ENCODE measurements at places on chromosomes 2 and 18.

GRCh38 chr2:11775384-11775783, 29.0 kb downstream of the LPIN1 start:
- peak; percentile 39 for DNase-seq

DNA sequence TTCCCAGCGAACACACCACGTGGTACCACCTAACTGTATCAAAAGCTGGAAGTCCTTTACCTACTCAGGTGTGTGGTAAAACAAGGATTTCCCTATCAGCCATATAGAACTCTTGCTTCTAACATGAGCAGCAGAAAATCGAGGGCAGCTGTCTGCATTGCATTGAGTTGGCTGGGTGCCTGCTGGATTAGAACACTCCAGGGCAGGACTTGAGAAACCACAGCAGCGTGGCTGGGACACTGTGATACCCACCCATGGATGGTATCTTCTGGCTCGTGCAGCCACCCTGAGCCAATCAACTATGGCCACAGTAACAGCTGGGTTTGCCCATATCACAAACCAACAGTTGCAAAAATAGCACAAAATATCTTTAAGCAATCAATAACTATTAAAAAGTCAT, 188.3 kb downstream of the FBXO15 start:
- no peak for DNase-seq

DNA sequence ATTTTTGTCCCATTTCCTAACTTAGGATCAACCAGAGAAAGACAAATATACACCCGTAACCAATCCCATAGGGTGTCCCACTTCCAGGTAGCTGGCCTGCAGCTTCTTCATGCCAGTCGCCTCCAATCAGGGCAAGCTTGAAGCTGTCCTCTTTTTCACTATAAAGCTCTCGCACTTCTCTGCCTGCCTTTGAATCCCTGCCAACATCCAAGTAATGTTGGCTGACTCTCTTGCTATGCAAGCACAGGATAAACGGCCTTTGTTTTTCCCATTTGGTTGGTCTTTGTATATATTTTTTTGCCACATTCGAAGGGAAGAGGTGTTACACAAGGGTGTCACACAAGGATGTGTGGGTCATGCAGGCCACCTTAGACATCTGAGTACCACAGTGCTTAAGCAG, 388.8 kb downstream of the CBLN2 start:
- no peak for DNase-seq

DNA sequence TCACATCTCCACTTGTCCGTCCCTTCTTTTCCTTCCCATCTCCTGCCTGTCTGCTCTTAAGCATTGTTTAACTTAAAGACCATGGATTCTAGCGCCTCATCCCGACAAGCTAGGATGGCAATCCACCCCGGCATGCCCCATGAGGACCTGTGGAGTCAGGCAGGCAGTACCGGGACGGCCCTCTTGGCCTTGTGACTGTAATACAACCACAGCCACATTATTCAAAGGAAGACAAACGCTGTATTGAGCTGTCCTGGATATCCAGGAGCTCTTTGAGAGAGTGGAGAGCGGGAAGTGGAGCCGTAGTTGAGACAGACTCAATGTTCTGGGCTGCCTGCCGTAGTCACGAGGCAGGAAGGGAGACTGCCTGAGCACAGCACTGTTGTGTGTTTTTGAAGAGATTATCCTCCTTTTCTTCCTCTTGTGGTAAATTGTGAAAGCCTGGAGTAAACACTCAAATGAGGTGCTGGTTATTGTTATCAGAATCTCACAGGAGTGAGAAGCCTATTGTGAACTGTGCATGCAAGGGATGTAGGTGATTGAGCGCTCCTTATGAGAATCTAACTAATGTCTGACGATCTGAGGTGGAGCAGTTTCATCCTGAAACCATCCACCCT, 929.8 kb upstream of the CNTNAP5 start:
- DNase-seq: no peak

DNA sequence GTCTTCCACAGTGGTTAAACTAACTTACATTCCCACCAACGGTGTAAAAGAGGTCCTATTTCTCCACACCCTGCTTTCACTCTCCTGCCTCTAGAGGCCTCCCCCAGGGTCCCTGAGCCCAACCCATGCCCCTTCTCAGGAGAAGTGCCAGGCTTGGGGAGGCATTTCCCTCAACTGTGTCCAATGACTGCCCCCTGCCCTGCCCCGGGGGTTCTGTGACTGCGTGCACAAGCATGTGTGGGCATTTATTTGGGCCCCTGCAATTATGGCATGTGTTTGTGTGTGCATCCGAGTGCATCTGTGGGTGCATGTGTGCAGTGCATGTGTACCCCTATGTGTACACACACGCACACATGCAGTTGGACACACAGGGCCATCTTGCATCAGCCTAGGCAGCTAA, 57.3 kb downstream of the INHBB start:
- no peak for DNase-seq

- DNase-seq: no peak
Measured at GRCh38 chr2:39022642-39023235, 98.1 kb downstream of the SOS1 start.

DNA sequence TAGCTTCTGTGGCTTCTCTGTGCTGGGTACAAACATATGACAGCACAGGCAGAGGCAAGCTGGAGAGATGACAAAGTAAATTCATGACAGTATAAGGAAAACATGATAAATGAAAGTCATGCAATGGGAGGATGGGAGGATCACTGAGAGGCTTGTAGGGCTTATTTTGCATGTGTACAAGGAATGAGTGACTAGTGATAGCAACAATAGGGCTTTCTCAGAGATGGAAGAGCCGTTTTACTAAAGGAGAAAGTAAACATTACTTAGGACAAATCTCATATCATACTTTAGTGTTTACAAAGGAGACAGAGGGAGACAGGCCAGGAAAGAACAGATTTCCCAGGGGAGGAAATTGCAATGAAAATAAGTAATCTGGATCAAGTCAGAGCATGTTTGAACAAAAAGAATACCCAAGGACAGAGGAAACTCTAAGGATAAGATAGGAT, 82.5 kb upstream of the RBMS1 start:
- DNase-seq: no peak

GRCh38 chr2:25078170-25079049, 36.5 kb downstream of the EFR3B start:
- peak; percentile 72 for DNase-seq

DNA sequence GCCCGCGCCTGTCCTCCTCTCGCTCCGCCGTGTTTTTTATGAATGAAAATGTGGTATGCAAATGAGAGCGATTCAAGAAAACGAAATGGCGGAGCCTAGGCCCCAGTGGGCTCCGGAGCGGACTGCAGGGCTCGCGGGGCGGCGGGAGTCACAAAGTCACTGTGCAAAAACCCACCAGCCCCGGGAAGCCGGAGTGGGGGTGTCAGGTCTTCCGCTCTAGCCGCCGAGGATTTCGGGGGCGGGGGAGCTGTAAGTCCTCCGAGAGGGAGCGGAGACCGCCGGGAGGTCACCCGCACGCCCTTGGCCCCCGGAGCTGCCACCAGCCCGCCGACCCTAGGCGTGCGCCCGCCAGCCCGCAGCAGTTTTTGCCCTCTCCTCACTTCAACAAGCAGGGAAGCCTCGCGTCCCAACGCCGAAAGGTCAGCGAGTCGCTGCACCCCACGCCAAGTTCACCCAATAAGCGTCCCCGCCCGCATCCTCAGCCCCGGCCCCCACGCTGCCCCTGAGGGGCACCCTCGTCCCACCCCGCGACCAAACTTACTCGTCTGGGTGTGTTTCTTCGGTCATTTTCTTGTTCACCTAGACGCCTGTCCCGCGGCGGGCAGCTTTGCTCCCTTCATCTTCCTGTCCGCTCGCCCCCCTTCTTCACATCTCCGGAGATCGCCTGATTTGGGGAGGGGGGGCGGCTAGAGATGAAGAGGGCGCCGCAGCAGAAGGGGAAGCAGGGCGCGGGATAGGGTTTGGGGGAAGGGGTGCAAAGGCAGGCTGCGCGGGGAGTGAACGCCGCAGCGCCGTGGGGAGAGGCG, 775 bp downstream of the SPRED2 start:
- DNase-seq: peak; percentile 39

GRCh38 chr18:2534906-2535305, 36.4 kb downstream of the METTL4 start:
- no peak for DNase-seq

GRCh38 chr2:240412975-240413812, 22.3 kb upstream of the GPC1 start:
- no peak for DNase-seq

- DNase-seq: no peak
Measured at GRCh38 chr18:10217211-10217610, 237.2 kb upstream of the APCDD1 start.

GRCh38 chr2:157158111-157158510, 99.4 kb upstream of the GALNT5 start:
- no peak for DNase-seq
